ENCODE measurements at places on chromosomes 16 and 17.
A peak's percentile ranks its signal among the peaks of the same experiment; 100 is the strongest.

DNA sequence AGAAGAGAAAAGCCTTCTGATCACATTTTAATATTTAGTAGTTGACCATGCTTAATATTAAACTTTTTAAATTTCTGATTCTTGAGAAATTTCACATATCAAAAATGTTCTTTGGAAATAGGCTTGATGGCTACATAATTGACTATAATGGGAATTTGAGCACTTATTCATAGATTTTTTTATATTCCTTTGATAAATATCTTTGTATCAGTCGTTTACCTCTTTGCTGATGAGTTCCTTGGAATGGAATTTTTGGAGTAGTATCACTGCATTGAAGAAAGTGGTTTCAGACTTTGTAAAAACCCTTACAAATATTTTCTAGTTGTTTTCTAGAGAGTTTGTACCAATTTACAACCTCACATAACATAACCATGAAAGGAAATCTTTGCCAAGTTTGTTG is 14.7 kb downstream of the DNAAF1 start:
- DNase-seq: no peak

- no peak for DNase-seq
These were observed 19.4 kb downstream of the CYLD start for GRCh38 chr16:50761267-50761666.

DNA sequence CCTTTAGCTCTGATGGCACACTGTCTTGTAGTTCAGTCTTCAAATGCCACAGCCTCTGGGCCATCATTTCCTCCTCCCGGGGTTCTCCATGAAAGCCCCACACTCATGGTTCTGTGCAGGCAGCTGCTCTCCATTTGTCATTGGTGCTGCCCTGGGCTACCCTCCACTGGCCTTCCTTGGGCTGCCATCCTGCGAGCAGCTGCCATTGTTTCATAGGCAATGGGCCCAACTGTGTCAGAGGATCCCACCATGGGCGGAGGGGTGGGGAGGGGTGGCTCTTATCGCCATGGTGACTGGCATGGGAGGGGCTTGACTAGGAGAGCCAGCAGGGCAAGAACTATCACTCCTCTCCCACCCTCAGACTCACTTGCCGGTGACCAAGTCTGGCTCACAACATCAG is 38.6 kb upstream of the BRD7 start:
- DNase-seq: no peak

GRCh38 chr16:19808061-19808641 is 76.5 kb downstream of the GPRC5B start:
- DNase-seq: peak; percentile 88

DNA sequence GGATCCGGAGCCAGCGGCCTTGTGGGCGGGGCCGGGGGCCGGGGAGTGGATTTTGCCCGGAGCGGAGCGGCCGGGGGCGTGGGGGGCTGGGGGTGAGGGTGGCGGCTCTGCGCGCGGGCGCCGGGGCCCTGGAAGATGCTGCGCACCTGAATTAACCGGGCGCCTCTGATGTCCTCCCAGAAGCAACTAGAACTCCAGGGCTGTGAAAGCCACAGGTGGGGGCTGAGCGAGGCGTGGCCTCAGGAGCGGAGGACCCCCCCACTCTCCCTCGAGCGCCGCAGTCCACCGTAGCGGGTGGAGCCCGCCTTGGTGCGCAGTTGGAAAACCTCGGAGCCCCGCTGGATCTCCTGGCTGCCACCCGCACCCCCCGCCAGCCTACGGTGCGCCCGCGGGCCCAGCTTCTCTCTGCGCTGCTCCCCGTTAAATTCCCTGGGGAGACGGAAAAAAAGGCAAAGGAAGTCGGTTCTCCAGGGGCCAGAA is 549 bp downstream of the SLC26A11 start:
- no peak for DNase-seq

GRCh38 chr17:62562656-62563055 is 64.8 kb upstream of the MRC2 start:
- peak; percentile 45 for DNase-seq

DNA sequence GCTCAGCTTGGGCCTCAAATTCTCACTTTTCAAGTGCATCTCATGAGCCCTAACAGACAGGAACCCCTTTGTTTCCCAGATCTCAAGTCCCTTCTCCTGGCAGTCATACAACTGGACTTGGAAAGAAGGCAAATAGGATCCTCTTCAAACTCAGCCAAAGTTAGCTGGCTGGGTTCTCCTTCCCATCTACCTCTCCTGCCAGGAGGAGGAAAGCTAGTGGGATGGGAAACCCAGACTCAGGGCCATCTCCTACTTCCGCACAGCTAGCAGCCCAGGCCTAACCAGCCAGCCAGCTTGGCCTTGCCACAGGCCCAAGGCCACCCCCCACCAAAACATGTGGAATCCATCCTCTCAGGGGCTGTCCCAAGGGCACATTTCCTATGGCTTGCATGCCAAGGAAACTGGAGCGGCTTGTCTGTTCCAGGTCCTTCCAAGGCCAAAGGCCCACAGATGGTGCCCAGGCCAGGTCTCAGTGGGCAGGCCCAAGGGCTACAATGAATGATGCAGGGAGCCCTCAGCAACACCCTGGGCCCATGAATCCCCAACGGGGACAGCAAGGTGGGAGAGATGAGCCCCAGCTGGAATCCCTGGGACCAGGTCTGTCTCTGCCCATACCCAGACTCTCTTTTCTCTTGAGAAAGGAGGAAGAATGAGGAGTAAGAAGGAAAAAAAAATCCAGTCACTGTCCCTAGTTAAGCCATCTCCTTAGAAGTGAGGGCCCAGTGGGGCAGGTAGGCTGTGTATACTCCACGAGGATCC is 1.7 kb downstream of the SMARCD2 start:
- DNase-seq: no peak

DNA sequence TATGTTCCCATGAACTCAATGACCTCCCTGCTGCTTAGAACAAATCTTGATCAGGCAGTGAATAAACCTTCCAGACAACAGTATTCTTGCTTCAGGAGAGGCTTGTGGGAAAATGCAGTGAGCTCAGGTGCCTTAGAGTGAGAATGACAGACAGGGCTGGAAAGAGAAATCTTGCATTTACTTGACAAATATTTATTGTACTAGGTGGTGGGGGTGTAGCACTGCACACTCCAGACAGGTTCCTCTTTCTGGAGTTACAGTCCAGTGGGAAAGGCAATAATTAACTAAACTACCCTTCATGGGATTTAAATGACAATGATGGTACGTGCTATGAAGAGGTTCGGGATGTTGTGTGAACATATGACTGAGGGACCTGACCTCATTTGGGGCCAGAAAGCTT is 182.9 kb downstream of the SHISA9 start:
- DNase-seq: no peak

DNA sequence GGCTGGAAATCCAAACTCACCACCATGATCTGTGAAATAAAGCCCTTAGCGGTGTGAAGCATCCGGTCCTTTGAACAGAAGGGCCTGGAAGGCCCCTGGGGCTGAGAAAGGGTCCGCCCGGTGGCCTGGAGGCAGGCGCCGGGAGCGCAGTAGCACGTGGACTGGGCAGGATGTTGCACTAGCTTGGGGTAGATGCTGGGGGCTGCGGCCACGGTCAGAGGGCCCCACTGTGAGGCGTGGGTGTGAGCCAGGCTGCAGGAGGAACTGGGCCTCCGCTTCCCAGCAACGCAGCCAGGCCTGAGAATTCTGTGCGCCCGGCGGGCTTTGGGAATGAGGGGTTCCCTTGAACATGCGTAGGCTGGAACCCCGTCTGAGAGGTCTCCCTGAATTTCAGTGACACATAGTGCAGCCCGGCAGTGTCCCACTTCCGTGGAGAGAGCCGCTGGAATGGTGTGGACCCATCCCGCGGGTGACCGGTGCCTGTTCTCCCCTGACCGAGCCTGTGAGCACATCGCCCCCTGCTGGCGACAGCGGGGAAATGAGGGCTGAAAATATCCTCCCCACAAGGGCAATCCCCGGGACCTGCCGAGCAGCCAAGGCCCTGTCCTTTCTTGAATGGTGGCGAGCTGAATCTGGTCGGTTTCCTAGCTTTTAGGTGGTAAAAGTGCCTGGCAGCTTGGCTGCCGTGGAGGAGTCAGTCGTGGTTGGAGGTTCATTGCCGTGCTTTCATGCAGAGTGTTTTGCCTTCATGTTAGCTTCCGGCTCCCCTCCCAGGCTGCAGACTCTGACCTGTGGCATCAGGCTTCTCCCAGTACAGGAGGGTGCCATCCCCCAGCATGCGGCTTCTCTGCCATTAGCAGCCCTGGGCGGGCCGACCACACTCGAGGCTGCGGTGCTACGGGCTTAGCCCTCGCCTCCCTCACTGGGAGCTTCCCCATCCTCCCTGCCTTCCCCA is 43.8 kb downstream of the DNAJA2 start:
- peak; percentile 32 for DNase-seq

DNA sequence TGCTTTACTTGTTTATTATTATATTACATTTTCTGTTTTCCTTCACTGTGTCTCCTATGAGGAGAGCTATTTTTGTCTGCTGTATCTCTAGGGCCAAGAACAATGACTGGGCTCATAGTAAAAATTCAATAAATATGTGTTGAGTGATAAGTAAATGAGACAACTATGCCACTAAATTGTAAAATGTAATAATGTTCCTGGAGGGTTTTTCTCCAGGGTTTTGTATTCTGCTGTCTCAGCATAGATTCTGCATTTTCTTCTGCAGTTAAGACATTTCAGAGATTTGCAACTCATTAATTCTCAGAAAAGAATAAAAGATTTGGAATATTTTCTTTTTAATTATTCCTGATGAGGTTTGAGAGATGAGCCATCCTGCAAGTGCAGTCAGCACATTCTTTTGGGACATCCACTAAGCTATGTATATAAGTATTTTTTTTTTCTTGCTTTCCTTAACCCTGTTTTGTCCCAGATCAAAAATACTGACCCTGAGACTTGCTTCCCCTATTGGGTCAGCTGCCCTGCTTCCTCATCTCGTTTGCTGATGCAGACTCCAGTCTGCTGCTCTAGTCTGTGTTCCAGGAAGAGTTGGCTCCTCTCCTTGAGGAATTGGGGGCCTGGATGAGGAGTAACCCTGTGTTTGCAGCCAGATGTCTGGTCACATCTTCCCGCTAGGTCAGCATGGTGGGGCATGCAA is 122.9 kb downstream of the ABCA8 start:
- no peak for DNase-seq

GRCh38 chr16:2970563-2970962 is 1.4 kb downstream of the PAQR4 start:
- no peak for DNase-seq

DNA sequence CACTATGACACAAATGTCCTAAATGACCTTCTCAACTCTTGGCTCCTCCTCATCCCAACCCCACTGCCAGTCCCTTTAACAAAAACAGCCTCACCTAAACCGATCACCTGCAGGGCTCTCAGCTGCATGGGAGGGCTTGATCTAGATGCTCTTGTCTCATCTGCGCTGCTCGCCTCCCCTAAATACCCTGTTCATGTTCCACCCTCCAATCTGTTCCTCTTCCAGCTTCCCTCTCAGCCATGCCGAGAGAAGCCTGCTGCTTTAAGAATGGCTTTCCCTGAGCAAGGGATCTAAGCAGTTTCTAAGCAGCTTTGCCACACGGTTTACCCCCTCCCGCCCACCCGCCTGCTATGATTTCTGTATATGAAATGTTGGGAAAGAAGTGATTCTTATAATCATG is 23.7 kb downstream of the PIPOX start:
- DNase-seq: no peak

DNA sequence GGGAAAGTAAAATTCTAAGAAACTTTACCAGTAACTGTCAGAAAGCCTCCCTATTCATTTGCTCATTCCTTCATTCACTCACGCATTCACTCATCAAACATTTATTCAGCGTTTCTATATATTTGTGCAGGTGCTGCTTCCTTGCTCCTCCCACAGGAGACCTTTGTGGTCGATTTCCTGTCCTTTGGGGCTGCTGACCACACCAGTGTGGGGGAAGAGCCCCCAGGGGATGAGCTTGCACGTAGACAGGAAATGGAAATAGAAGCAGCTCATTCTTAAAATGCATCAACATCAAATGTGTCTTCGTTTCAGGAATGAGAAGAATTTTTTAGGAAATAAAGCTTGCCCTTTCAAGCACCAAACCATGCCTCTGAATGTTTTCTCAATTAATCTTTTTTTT is 9.6 kb downstream of the PIK3R6 start:
- DNase-seq: peak; percentile 84

DNA sequence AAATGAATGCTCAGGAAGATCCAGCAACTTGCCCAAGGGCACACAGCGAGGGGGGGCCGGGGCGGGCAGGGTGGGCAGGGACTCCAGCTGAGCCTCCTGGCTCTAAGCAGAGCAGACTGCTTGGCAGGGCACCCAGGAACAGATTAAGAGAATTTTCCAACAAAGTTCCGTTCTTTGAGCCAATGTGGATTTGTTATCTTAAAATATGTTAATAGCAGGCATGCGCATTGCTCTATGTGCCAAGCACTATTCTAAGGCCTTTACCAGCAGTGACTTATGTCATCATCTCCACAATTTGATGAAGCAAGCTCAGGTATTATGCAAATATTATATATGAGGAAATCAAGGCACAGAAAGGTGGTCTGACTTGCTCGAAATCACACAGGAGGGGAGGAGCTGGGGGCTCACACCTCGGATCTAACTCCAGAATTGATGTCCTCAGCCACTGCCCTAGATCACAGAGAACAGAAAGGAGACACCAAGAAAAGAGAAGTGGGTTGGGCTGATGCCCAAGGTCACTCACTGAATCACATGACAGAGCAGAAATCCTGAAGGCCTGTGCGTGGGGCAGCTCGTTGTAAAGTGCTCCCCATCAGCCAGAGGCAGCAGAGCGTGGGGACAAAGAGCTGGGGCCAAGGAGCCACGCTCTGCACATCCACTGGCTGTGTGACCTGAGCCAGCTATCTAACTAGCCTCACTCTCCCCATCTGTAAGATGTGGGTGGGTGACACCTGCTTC is 23.2 kb upstream of the MEAK7 start:
- DNase-seq: peak; percentile 58

DNA sequence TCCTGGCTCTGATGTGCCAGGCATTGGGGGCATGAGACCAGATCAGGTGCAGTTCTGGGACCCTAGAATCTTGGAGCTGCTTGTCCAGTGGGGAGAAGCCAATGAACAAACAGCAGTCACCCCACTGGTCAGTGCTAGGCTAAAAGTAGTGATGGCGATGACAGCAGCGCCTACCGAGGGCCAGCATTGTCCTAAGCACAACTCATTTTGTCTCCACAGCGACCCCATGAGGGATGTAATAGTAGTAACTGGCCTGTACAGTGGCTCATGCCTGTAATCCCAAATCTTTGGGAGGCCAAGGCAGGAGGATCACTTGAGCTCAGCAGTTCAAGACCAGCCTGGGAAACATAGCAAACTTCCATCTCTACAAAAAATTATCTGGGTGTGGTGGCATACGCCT is 6.2 kb downstream of the SMCR8 start:
- no peak for DNase-seq

- no peak for DNase-seq
These were observed 1139.8 kb downstream of the CDH11 start for GRCh38 chr16:63982110-63982509.
